Stimulated activated CD8-positive, alpha-beta memory T cell treated with anti-CD3 and anti-CD28 coated beads, Interleukin-4, amount 100 ng/mL, for 4 hours (primary cell): ENCODE measurements at places on chromosomes 13 and 19.

- DNase-seq = no peak
Observed at GRCh38 chr13:100139817-100140216, 50.9 kb downstream of the PCCA start.

- no peak for DNase-seq
Observed at GRCh38 chr13:101738336-101738735, 285.9 kb downstream of the ITGBL1 start.

GRCh38 chr13:47415048-47415447 lies 518.2 kb upstream of the HTR2A start:
- no peak for DNase-seq

DNA sequence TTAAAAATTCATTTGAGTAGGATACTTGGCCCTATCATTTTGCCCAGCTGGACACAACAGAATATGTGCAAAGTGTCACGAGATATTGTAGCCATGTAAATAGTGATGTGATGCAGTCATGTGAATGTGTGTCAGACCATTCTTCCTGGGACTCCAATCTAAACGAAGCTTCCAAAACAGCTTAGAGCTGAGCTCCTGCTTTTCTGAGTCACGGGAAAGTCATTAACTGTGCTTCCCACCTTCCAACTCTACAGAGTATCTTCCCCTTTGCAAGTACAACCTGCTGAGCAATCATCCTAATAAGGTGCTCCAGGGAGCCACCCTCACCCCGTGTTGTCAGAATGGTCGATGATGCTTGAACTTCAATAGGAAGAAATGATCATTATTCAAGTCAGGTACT lies 294.7 kb downstream of the MYO16 start:
- no peak for DNase-seq

DNA sequence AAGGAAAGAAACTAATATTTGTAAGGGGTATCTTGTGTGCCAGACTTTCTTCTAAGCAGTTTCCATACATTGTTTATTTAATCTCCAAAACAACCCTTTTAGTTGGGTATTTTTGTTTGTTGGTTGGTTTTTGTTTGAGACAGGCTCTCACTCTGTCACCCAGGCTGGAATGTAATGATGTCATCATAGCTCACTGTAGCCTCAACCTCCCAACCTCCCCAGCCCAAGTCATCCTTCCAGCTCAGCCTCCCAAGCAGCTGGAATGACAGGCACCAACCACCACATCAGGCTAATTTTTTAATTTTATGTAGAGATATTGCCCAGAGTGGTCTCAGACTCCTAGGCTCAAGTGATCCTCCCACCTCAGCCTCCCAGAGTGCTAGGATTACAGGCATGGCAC lies 41.2 kb upstream of the LSM14A start:
- no peak for DNase-seq

- DNase-seq = no peak
Observed at GRCh38 chr13:78562237-78562889, 41.0 kb downstream of the POU4F1 start.

DNA sequence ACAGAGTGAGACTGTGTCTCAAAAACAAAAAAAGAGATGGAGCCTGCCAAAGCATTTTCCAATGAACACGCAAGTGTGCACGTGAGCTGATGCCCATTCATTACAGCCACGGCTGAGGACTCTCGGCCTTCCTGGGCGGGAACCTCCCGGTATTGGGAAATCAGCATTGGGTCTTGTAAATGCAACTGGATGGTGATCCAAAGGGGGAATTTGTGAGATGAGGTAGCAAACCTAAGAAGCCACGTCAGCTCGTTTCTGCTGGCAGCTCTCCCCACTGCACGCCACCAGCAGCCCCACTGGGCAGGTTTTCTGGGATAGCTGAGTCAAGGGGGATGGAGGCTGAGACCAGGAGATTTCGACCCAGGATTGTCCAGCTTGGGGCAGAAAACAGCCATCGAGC lies 11.5 kb downstream of the C13orf46 start:
- no peak for DNase-seq

- no peak for DNase-seq
Observed at GRCh38 chr13:111531505-111531904, 211.1 kb downstream of the TEX29 start.

- DNase-seq = no peak
Observed at GRCh38 chr19:44587963-44588770, 25.2 kb upstream of the IGSF23 start.

GRCh38 chr13:109154146-109154545 lies 524.7 kb downstream of the MYO16 start:
- no peak for DNase-seq

GRCh38 chr19:13044231-13044836 lies 49.1 kb downstream of the NFIX start:
- peak; percentile 28 for DNase-seq

- no peak for DNase-seq
Observed at GRCh38 chr13:64074971-64075474, 2659.4 kb upstream of the PCDH20 start.

- no peak for DNase-seq
Observed at GRCh38 chr13:97019236-97019635, 25.0 kb upstream of the OXGR1 start.

DNA sequence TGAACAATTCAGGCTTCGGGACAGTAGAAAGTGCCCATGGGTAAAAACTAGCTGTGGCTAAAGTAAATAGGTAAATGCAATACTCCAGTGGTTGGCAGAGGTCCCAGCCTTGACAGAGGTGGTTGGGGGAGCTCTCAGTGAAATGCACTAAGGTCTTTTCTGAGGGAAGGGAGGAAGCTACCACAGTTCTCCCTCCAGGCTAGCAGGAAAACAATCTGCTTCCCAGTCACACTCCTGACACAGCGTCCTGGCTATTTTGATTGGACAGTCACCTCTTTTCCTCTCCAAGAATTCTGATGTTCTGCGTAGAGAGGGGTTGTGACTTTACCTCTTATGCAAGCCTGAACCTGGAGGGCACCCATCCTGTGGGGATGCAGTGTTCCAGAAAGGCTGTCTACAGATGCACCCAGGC lies 128.7 kb downstream of the CYSLTR2 start:
- no peak for DNase-seq

GRCh38 chr13:113967729-113968462 lies 6.0 kb downstream of the C13orf46 start:
- no peak for DNase-seq

DNA sequence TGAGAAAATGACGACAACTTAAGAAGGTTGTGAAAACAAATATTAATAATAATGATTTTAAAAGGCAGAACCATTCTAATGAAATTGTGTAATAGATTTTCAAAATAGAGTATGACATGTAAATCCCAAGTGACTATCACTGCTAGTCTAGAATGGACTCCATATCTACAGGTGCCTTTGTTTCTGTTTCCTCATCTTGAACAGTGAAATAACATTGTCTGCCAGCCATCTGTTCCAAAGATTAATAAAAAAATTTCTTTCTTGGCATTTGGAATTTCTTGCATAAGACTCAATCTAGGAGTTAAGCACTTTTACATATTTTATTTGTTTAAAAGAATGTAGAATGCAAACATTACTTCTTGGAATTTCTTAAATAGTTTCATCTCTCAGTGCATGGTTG lies 520.1 kb upstream of the ARGLU1 start:
- no peak for DNase-seq

- no peak for DNase-seq
Observed at GRCh38 chr19:12749938-12750521, 1.6 kb upstream of the BEST2 start.

- DNase-seq = peak; percentile 12
Observed at GRCh38 chr13:97434397-97435201, 630 bp downstream of the RAP2A start.

DNA sequence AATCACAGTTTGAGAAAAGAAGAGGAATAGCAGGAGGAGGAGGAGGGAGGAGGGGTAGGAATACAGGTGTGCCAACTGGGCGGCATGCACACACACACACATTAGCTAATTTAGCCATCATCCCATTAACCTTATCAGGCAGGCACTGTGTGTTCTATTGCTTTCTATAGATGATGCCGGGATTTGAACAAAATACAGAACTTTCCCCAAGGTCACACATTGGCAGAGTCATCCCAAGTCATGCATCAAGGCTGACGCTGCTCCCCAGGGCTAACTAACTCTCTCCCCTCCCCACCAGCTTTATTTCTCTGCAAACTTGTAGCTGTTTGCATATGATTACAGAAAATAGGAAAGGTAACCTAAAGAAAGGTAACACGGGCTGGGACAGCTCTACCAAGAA lies 83.0 kb downstream of the NUFIP1 start:
- no peak for DNase-seq

- no peak for DNase-seq
Observed at GRCh38 chr19:55362990-55363716, at the start of gene GARIN5B. Gene GARIN5B, minus strand, starts transcription at chr19:55363260. Its CDS starts 194 bp downstream, at chr19:55363066.

GRCh38 chr13:42544246-42544926 lies 29.6 kb upstream of the TNFSF11 start:
- no peak for DNase-seq

DNA sequence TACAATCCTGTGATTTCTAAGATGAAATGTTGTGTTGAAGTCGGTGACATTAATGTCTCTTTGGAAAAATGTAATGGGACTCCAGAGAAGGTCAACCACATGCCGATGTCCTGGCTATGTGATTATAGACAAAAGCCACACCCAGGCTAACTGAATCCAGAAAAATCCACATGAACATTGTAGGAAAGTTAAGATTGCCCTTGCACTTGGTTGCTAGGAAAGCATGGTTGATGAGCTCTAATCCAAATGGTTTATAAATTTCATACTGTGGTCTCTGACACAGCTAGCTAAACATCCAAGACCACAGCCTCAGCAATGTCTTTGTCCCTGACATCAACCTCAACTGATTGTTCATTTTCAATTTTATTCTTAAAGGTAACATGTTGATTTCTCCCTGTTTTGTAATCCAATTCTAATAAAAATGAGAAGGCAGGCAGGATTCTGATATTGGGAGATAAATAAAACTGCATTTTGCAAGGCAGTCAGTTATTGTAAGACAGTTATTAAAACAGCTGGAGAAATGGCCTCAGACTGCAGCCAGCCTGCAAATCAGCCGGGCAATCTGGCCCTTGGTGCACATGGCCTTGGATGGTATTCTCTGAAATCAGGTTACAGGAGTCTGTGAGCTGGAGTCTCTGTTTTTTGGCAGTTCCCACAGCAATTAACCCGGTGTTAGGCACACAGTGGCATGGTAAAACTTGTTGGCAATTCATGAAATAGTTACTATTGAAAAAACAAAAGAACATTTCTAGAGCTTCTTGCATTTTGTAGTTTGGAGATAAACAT lies 93.9 kb downstream of the STARD13 start:
- DNase-seq = no peak

GRCh38 chr13:109744512-109745051 lies 41.8 kb downstream of the IRS2 start:
- DNase-seq = no peak
